ENCODE measurements at places on chromosomes 1 and 21.
A peak's percentile ranks its signal among the peaks of the same experiment; 100 is the strongest.

GRCh38 chr1:107865627-107866026 is 99.4 kb downstream of the VAV3 start:
- no peak for DNase-seq

DNA sequence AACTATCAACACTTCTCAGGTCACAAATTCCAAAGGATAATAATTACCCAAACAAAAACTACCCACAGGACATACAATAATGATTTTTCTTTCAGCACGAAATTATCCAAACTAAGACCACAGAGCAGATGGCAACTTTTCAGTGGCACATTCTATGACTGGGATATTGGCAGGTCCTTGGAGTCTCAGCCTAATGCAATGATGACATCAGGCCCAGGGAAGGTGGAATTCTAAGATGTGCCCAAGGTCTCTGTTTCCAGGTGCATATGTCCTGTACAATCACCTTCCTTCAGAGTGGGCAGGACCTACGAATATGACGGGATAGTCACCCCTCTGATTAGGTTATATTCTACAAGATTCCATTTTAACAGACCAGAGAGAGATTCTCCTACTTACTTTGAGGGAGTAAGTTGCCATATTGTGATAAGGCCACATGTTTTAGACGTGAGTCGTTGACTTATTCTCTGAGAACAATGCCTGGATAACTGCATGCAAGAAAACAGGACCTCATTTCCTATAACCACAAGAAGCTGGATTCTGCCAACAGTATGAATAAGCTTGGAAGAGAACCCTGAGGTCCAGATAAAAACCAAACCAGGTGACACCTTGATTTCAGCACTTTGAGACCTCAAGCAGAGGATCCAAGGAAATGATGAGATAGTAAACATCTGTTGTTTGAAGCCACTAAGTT is 69.9 kb downstream of the ZC3H11B start:
- DNase-seq = no peak

DNA sequence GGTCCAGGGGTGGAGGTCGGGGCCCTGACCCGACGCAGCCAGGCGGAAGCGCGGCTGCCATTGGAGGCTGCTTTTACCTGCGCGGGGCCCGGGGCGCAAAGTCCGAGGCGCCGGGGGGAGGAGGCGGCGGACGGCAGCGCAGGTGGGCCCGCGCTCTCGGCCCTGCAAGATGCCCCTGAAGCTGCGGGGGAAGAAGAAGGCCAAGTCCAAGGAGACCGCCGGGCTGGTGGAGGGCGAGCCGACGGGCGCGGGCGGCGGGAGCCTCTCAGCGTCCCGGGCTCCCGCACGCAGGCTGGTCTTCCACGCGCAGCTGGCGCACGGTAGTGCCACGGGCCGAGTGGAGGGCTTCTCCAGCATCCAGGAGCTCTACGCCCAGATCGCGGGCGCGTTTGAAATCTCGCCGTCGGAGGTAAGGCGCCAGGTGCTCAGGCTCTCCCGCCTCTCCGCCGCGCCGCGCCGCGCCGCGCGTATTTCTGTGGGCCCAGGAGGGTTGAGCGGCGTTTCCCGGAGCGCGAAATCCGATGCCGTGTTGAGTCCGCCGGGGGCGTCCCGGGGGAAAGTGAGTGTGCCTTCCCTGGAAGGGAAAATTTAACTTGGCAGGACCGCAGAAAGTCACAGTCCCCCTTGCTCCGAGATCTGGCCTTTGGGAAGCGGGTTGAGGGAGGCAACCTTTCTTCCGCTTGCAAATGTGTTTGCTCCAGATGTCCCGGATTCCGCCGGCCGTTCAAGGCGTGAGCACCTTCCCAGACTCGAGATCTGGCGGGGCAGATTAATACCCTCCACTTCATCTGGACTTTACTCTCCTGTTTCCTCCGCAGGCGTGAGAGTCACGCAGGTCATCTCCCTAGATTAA is at the start of gene GIPC2:
Gene GIPC2 (plus strand): TSS at position 41 of the 853 bp plus-strand sequence. CDS start 129 bp downstream, at position 170.
- DNase-seq = no peak

DNA sequence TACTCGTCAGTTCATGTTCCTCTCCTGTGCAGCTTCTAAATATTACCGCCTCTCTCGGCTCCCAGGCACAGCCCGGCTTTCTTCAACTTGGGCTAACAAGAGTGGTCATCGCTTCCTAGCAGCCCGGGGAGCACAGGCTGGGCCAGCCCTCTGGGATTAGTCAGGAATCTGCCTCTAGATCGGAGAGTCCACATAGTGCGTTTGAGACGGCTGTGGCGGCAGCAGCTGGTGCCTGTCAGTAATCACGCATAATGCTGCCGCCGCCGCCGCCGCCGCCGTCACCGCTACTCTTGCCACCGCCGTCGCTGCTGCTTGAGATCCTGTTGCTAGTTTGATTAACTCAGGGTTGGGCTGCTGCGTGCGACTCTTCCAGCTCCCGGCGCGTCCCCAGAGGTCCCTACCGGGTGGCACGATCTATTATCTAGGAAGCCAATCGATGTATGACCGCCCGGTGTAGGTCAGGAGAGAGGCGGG is at the start of gene RXRG:
Gene RXRG (minus strand): TSS at position 230 of the 474 bp plus-strand sequence. CDS start 233 bp downstream, outside the sequence.
- DNase-seq = no peak

DNA sequence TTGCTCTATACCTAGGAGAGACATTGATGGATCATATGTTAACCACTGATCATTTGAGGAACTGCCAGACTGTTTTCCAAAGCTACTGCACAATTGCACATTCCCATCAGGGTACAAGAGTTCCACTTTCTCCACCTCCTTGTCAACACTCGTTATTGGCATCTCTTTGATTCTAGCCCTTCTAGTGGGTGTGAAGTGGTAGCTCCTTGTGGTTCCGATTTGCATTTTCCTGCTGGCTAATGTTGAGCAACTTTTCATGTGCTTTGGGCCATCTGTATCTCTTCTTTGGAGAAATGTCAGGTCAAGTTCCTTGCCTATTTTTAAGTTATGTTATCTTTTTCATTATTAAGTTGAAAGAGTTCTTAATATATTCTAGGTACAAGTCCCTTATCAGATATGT is 90.1 kb downstream of the DMRTB1 start:
- DNase-seq = no peak

- no peak for DNase-seq
Measured at GRCh38 chr1:241895013-241895412, 47.0 kb downstream of the EXO1 start.

- DNase-seq = no peak
Measured at GRCh38 chr1:54425152-54425584, 19.0 kb upstream of the SSBP3 start.

- no peak for DNase-seq
Measured at GRCh38 chr1:179867493-179868330, 9.9 kb downstream of the TOR1AIP2 start.

DNA sequence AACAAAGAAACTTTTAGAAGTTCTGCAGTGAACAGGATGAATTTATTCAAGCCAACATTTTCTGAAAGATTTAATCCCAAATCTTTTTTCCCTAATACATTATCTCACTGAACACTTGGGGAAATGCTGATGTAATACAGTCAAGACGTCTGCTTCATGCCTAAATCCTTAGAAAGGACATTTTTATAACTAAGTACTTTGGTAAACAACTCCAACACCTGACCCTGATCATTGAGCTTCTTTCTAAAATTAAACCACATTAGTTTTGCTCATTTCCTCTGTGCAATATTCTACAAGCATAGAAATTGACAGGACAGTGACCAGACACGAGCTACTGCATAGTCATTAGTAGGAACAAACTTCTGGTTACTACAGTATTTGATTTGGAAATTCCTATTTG is 183.5 kb downstream of the TPR start:
- no peak for DNase-seq

- DNase-seq = no peak
Measured at GRCh38 chr1:15952317-15953258, 23.3 kb downstream of the ZBTB17 start.

GRCh38 chr1:221782970-221783369 is 41.1 kb upstream of the DUSP10 start:
- DNase-seq = no peak

- DNase-seq = no peak
Measured at GRCh38 chr1:41862384-41863221, 56.1 kb downstream of the HIVEP3 start.

GRCh38 chr1:172640111-172640510 is 18.8 kb upstream of the FASLG start:
- DNase-seq = no peak

DNA sequence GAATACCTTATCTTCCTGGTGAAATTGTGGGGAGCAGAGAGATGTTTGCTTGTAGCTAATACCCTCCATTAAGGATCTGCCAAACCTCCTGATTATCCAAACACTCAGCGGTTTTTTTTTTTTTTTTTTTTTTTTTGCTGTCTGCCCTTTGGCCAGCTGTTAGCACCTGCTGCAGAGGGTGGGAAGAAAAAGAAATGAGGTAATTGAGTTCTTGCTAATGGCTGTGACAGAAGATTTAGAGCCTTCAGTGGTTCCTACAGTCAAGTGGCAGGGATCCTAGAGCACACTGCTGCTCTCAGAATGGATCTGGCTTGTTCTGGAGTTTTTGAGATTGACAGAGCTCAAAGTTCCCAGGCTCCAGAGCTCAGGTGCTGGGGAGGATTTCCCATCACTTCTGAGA is 342.5 kb downstream of the DISC1 start:
- no peak for DNase-seq

DNA sequence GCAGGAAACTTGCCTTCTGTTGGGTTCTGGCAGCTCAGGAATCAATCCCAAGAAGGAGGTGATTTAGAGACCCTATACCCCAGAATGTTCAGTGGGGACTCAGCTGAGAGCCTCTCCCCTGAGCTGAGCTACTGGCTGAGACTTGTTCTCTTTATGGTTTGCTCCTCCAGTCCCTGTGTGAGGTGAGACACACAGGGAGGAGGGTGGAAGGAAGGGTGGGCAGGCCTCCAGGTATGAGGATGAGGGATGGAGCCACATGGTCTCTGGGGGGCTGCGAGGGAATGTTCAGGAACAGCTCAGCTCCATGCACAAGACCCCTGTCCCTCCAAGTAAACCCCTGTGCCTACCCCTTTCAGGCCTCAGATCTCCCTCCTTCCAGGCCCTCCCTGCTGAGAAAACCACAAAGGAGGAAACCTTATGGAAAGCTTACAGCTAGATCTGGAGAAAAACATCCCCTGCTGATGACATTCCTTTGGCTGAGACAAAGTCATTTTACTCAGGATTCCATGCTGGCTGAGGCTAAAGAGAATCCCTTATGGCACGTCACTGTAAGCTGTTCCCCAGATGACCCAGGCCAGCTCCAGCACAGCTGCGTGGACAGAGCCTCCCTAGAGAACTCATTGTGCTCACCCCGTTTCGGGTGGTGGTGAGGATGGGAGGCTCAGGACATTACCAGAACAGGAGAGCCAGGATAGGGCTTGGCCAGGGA is 91.5 kb upstream of the IPO9 start:
- DNase-seq = no peak

DNA sequence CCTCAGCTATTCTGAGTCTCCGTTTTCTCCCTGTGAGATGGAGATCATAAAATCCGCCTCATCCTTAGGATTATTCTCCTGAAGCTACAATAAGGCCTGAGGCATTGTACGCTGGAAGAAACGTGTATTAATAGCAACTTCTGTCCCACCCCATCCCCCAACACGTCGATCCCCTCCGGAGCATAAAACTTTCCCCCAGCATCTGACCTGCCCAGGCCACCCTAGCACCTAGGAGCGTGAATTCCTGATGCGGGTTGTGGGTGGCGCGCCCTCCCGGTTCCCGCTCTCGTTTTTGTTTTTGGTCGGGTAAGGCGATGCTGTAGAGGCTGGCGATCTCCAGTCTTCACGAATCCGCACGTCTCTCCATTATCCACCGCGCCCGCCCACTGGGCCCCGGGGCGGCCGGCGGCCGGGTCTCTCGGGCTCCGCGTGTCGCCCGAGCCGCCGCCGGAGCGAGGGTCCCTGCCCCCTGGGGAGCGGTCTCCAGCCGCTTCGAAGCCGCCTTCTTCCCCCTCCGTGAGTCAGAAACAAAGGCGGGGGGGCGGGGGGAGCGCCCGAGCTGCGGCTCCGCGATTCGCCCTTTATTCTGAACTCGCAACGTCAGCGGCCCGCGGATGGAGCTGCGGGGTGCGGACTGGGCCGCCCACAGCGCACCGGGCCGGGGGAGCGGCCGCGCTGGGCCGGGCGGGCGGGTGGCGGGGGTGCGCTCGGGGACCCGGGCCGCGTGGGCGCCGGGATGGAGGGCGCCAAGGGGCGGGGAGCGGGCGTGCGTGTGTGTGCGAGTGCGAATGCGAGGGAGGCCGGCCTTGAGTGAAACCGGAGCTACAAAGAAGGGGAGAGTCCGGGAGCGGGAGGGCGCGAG is at the start of gene PLEKHO1:
Gene PLEKHO1 (plus strand): TSS at position 646 of the 862 bp plus-strand sequence. CDS start 342 bp downstream, outside the sequence.
- peak; percentile 31 for DNase-seq

DNA sequence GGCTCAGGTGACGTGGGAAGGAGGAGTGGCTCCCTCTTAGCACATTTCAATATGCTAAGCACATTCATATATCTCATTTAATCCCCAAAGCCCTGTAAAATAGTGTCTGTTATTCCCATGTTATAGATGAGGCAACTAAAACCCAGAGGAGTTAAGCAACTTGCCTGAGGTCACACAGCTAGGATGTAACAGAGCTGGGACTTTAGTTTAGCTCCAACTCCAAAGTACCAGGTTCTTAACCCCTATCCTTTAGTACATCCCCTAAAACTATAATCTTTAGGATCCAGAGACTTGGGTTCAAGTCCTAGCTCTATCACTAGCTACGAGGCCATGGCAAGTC is 48.5 kb downstream of the LGR6 start:
- DNase-seq = no peak

DNA sequence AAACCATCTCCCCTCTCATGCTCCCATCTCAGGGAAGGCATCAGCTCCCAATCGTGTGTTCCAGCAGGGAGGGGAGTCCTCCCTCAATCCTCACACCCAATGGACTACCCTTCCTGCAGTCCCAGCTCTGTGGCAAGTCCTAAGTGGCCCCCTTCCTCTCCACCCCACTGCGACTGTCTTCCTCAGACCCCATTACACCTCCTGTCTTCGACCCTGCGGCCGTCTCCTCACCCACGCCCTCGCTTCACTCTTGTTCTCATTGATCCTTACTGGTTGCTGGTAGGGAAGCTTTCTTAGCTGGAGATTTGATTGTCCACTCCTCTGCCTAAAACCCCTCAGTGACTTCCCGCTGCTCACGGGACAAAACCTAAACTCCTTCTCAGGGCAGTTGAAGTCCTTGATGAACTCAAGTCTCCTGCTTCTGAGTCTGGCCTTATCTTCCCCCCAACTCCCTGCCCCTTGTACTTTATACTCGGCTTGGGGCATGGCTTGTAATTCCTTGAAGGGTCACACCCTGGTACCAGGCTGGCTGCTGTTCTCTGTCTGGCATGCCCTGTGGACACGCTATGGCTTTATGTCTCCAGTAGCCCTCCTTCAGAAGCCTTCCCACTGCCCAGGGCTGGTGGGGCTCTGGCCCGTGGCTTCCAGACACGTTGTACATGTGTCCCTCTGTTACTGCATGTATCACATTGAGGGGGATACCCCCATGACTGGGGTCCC is 2.3 kb upstream of the EPS8L3 start:
- DNase-seq = no peak

DNA sequence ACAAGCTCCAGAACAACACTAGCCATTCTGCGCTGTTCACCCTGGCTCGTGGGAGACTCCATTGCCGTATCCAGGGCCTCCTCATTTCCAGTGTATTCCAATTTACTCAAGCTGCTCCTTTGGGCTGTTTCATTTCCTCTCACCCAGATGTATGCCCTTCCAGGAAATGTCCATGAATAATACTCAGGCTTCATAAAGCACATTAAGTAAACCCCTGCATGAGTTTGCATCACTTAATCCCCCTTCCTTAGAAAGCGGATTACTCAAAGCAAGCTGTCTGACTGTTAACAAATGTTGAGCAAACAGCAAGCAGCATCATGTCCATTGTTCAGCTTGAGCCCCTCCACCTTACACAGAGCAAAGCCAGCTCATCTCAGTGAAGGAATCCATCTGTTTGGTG is 403.6 kb upstream of the PBX1 start:
- no peak for DNase-seq

Data from NCI-H1930 (cell line).